Activated CD4-positive, alpha-beta T cell treated with anti-CD3 and anti-CD28 coated beads, Interleukin-2, amount 50 U/mL, for 24 hours (primary cell): ENCODE measurements at places on chromosomes 6 and 20.

- DNase-seq: no peak
Observed at GRCh38 chr6:140460267-140460666, 1085.8 kb upstream of the CITED2 start.

- DNase-seq: no peak
Observed at GRCh38 chr6:56521454-56521853, 121.2 kb downstream of the DST start.

DNA sequence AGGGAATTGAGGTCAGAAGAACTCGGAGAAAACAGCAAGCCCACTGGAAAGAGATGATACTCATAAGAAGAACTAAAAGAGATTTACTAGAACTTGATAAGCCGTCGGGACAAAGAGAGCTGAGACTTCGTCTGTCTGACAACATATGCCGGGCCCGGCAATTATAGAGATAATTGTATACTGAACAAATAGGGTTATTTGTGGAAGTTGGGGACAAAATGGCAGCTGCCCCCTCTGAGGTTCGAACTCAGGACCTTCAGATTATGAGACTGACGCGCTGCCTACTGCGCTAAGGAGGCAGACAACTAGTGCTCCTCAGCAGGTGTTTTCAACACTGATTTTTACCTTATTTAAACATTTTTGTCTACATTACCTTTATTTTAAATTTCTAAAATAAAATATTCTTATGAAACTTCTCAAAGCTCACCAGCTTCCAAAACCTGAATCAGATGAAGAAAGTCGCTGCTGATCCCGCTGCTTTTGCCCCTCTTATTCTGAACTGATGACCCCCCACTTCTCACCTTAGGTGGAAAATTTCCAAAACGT, 29.3 kb upstream of the TRIM27 start:
- peak; percentile 56 for DNase-seq

GRCh38 chr6:24566020-24566767, 71.4 kb downstream of the ALDH5A1 start:
- no peak for DNase-seq

DNA sequence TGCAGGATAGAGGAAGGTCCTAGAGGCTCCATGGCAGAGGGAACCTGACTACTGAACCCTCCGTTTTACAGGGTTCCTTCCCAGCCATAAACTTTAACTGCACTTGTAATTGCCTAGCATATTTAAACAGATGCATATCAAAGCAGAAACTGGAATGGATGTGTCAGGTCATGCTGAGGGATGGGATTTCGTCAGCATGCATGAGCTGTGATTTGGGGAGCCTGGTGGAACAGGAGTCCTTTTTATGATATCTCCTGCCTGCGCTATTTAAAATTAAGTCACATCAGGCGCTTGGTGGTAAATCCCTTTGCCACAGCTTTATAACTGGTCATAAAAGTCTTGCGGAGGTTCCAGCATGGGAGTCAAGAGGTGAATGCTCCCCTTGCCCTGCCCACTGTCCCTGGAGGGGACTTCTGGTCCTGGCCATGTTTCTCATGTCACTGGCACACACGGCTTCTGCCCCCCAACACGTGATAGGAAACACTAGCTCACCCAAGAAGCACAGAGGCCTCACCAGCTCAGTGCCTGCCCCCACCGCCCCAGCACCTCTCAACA, 26.0 kb upstream of the PCMTD2 start:
- no peak for DNase-seq

DNA sequence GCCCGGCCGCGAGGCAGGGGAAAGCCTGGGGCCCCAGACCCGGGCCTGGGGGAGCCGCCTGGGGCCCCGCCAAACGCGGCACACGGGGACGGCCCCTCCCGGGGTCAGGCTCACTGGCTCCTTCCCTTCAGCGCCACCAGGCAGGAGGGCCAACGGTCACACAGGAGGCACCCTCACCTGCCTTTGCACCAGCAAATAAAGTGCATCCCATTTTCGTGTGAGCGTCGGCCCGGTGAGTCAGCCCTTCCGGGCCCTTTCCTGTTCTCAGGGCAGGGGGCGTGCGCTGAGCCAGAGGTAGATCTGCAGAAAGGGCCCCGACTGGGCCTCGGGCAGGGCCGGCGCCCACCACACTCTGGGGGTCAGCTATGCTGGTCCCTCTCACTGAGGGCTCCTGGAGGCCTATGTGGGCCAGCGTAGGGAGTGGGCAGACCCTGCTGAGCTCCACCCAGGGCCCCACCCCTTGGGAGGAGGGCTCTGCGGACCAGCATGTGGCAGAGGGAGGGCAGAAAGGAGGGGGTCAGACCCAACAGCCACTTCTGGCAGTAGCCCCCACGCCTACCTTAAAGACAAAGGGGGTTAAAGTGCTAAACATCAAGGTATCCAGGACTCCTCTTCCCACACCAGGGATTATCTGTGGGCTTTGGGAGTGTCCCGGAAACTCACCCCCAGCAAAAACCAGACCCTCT, 931 bp upstream of the UCKL1 start:
- no peak for DNase-seq

- DNase-seq: no peak
Observed at GRCh38 chr6:83310046-83310445, 116.9 kb downstream of the RWDD2A start.

DNA sequence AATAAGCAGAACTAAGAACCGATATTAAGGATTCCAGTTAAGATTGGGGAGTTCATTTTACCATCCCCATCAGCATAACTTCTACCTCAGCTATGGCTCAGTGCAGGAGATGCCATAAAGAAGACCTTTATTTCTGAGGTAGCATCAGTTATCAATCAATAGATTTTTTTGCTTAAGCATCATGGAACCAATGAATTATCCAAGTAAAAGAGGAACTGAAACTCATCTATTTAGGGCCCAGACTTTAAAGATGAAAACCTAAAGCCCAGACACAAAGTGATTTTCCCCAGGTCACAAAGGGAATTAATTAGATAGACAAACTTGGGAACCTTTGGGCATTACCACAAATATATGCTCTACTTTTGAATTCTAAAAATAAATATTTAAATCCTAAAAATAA, 59.2 kb upstream of the TINAG start:
- no peak for DNase-seq

DNA sequence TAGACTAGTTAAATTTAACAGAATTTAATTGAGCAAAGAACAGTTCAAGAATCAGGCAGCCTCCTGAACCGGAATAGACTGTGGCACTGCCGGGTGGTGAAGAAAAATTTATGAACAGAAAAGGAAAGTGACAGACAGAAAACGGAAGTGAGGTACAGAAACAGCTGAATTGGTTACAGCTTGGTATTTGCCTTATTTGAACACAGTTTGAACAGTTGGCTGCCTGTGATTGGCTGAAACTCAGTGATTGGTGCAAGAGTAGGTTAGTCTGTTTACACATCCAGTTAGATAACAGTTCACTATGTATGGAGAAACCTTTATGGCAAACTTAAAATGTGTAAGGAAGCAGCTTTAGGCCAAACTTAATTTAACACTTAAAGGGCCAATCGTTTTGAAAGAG, 116.0 kb upstream of the CITED2 start:
- DNase-seq: no peak

GRCh38 chr6:125154118-125154760, 666 bp downstream of the TPD52L1 start:
- no peak for DNase-seq

DNA sequence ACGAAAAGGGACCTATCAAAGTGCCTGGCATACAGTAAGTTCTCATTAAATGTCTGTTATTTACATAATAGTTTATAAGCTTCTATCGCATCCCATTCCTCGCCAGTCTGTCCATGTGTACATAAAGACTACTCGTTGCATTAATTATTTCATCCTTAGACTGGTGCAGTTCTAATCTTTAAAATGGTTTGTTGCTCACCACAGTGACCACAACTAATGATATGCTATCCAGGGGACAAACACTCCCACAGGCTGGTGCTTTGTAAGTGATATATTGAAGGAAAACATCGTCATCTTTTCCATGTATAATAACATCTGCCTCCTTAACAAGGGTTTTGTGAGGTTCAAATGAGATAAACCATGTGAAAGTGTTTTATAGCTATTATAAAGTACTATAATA, 39.0 kb upstream of the HBS1L start:
- DNase-seq: no peak

- no peak for DNase-seq
Observed at GRCh38 chr20:41748051-41748450, 129.9 kb upstream of the CHD6 start.

GRCh38 chr6:170317718-170318117, 11.2 kb downstream of the FAM120B start:
- no peak for DNase-seq

DNA sequence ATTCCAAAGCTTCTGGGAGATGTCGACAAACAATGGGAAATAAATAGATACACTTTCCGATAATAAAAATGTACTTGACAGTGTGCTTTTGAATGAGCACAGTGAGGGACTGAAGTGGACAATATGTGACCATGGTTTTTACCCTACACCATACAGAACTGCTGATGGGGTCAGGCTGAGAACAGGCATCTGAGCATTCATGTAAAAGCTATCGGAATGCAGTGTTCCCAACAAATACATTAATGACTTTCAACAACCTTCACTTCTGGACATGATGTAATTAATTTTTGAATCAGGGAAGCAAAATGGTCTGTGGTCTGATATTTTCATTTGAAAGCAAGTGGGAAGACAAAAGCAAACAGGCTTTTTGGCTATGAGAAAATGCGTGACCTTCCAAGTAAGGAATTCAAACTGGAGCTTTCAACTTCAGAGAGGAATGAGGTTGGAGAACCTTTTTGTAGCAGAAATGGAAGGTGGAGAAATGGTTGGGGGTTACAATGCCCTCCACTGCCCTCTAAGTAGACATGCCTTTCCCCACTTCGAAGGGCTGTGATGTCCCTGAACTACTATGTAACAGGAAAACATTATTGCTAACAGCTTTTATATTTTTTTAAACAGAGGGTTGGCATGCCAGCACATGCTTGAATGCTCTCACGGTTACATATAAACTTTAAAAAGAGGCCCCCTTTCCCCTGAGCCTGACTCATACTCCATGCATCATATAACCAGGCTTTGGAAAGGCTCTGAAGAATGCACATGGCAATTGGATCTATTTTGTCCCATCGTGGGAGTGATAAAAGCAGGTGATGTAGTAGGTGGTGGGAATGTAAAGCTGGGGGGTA, 203.5 kb upstream of the CITED2 start:
- DNase-seq: no peak

DNA sequence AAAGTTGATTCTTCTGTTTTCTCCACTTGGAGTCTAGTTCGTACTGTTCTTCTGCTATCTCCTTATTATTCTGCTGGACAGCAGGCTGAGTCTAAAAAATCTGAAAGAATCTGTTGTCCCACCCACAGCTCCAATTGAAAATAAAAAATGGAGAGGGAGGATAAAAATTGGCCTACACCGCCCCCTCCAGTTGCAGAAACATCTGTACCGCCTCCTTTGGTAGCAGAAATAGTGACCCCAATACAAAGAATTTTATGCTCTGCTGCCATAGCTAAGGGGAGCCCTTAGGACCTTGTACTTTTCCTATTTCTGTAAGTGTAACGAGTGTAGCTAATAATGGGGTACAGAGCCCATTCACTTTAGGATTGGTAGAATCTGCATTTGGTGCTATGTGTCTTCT, 4.9 kb upstream of the FKBP1A start:
- DNase-seq: no peak

GRCh38 chr20:53002786-53003185, 30.6 kb downstream of the TSHZ2 start:
- DNase-seq: no peak

DNA sequence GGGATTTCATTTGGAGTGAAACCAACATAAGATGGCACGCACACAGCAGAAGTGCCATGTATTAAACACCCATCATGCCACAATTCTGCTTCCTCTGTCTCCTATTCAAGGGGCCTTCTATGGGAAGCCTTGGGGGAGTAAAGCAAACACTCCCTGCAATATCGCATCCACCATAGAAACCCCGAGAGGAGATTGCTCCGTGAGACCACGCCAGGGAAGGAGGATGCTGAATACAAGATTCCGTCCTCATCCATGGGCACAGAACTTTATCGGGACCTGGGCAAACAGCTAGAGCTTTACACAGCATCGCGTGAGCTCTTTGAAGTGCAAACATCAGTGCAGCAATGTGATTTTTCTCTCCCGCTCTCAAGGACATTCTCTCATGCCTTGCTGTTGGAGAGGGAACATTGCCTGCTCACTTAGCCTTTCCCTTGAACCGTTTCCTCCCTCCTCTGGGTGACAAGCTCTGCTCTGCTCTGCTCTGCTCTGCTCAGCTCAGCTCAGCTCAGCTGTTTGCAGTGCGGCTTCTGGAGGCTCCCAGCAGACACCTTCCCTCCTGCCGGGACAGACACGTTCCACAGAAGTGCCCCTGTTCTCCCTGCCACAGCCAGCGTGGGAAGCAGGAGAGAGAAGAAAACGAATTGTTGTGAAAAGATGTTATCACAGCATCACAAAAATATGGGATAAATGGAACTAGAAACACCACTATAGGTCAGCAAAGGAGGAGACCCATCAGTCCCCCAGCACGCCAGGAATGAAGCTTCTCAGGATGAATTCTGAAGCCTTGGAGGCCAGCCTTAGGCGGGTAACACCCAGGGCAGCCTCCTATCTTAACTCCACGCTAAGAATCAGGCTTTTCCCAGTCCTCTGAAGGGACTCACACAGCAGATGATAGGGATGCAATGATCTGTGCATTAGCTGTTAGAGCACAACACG, 48.2 kb downstream of the RNASET2 start:
- DNase-seq: no peak

DNA sequence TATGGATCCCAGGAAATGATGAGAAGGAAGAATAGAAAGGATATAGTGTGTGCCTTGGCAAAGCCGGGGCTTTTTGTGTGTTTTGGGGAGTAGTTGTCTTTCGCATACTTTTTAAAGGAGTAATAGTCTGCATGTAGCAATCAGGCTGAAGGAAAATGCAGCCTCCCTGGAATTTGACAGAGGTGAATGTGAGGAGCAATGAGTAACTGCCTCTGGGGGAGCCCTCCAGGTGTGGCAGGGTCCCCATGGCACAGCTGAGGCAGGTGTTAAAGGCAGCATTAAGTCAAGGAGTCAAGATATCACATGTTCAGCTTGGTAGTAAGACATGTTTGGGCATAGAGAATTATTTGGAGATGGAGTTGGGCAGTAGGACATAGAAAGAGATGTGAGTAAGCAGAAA, 203.1 kb downstream of the C6orf118 start:
- DNase-seq: no peak

DNA sequence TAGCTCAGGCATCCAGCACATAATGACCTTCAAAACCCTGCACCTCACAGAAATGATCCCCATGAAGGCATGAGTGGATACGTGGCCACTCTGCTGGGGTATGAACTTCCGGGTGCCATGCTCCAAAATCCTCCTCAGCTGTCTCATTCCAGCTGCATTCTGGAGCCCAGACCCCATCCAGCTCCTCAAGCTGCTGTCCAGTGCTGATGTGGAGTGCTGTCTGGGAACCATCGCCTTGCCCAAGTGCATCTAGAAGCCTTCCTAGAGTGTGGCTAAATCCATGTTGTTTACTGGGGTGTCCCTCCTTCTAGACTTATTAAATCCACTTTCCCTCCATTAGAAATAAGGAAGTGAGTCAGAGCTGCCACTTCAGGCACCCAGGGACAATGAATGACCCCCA, 130.8 kb upstream of the PTPRT start:
- no peak for DNase-seq

GRCh38 chr6:115443825-115444478, 616.7 kb downstream of the FRK start:
- DNase-seq: no peak

- DNase-seq: no peak
Observed at GRCh38 chr6:26205625-26206574, 118.7 kb downstream of the HFE start.

- no peak for DNase-seq
Observed at GRCh38 chr6:31332637-31333602, 24.1 kb downstream of the HLA-B start.

GRCh38 chr6:160188773-160189172, 67.2 kb downstream of the SLC22A1 start:
- DNase-seq: no peak

GRCh38 chr6:161300823-161301222, 27.0 kb upstream of the AGPAT4 start:
- DNase-seq: no peak
